SJCRH30 (cell line): ENCODE measurements at places on chromosomes 12 and 14.
A peak's percentile ranks its signal among the peaks of the same experiment; 100 is the strongest.

DNA sequence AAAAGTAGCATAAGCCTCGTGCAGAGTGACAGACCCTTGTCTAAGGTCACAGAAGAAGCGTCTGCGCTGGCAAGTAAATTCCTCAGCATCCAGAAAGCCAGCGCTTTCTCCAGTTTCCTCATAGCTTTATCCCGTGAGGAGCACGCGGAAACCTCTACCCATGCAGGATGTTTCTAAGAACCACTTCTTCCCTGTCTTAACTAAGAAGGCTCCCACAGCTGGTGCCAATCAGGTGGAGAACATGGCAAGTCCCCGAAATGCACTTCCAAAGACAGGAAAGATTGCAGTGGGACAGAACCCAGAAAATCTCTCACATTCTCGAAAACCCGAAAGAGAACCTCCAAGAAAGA lies 968 bp upstream of the ARID4A start:
- no peak for DNase-seq

- DNase-seq = no peak
Observed at GRCh38 chr12:25591144-25591543, 38.1 kb upstream of the LMNTD1 start.

DNA sequence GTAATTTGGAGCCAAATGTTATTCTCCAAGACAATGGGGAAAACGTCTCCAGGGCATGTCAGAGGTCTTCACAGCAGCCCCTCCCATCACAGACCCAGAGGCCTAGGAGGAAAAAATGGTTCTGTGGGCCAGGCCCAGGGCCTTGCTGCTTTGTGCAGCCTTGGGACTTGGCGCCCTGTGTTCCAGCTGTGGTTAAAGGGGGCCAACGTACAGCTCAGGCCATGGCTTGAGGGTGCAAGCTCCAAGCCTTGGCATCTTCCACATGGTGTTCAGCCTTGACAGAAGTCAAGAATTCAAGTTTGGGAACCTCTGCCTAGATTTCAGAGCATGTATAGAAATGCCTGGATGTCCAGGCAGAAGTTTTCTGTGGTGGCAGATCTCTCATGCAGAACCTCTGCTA lies 3.2 kb upstream of the CRY1 start:
- DNase-seq = no peak

DNA sequence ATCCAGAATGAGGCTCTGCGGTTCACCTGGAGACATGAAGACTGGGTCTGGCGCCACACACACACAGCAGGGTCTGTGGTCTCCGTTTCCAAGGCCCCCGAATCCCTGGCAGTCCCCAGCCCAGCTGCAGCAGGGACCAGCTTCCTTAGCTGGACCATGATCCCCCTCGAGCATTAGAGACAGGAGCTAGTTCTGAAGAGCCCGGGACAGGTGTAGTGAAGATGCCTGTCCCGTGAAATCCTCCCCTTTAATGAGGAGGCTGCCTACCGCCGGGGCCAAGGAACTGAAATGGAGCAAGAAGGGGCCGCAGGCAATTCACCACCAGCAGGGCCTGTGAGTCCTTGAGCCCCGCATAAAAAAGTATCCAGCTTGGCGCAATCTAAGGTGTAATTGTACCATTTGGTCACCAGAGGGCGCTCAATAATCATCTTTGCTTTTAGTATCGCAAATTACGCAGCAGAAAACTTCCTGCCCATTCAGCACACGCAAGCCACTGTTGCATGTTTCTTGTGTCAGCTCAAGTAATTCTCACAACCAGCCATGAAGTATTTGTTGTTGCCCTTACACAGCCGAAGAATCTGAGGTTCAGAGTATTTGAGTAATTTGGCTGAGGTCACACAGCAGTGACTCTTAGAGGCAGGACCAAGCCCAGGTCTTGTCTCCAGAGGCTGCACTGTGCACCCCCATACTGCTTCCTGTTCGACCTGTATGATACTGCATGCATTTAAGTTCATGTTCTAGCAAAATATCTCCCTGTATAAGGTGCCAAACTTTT lies 54.3 kb upstream of the PPP2R5C start:
- DNase-seq = peak; percentile 54

DNA sequence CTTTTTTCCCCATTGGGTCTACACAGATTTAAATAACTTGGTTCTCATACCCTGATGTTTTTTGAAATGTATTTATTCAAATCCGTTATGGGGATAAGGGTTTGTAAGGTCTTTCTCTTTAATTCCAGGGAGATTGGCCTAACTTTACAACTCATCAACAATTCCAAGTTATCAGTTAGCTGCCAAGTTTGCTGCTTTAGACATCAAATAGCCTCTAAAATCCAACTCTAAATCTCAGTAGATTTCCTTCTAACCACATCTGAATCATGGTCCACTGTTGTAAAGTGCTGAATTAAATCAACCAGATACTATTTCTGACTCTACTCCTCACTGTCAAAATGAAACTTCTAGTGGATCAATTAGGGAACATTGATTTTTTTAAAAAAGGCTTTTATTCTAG lies 364.1 kb upstream of the E2F7 start:
- DNase-seq = no peak

DNA sequence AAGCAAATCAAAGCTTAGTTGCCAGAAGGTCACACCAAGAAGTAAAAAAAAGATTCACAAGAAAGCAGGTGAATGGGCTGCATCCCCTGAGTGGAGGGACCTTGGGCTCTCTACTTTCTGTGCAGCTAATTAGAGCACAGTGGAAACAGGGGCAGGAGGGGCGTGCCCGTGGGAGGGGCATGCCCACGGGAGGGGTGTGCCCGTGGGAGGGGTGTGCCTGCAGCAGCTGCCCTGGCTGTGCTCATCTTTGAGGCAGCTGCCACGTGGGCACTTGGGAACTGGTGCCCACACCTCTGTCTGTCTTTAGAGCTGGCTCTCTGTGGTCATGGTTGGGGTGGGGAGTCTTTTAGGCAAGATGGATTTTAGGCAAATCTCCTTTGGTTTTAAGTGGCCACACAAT lies 60.0 kb downstream of the EML1 start:
- peak; percentile 48 for DNase-seq

DNA sequence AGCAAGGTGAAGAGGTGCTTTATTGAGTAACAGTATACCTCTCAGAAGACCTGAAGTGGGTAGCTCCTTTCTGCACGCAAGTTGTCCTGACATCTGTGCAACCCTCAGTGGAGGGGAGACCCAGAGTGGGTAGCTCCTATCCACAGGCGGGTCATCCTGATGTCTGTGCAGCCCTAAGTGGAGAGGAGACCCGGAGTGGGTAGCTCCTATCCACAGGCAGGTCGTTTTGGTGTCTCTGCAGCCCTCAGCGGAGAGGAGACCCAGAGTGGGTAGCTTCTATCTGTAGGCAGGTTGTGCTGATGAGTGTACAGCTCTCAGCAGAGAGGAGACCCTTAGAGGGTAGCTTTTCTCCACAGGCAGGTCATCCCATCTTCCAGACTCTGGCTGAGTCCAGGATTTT lies 45.1 kb upstream of the PRPF39 start:
- no peak for DNase-seq

GRCh38 chr14:53432378-53432802 lies 279.3 kb upstream of the DDHD1 start:
- DNase-seq = peak; percentile 58

DNA sequence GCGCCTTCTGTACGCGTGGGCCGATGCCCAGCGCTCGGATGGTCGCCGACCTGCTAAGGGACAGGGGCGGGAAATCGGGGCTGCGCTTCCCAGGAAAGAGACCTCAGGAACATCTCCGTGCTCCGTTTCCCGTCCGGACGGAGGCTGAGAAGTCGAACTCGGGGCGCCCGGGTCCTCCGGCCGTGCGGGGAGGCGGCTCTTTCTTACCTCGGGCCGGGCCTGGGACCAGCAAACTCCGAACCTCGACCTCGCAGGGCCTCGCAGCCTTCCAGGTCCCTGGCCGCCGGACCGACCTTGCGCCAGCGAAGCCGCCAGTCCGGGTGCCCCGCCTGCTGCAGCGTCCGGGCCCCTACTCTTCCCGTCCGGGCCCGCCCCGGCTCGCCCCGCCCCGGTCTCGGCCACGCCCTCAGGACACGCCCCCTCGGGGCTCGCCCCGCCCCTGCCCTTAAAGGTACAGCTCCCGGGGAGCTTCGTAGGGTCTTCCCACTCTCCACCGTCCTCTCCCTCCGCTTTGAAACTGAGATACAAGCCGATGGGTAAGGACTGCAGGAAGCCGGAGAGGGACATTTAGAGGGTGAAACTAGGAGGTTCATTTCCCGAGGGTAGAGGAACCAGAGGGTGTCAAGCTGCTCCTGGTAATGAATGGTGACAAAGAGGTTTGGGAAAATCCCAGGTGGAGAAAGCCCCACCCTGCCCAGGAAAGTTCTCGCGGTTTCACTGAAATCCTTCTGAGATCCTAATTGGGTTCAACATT lies at the start of gene SLC8B1:
TSS of gene SLC8B1 (minus strand) at position 324 of the 754 bp plus-strand sequence. CDS start 2,231 bp downstream, outside the sequence.
- peak; percentile 85 for DNase-seq

- no peak for DNase-seq
Observed at GRCh38 chr12:59452746-59453145, 143.1 kb upstream of the SLC16A7 start.

- DNase-seq = no peak
Observed at GRCh38 chr14:60616461-60616959, 32.8 kb downstream of the SIX1 start.

GRCh38 chr14:82689948-82690347 lies 1156.3 kb upstream of the SEL1L start:
- no peak for DNase-seq

GRCh38 chr12:123983822-123984485 lies 10.9 kb downstream of the ZNF664 start:
- peak; percentile 78 for DNase-seq

DNA sequence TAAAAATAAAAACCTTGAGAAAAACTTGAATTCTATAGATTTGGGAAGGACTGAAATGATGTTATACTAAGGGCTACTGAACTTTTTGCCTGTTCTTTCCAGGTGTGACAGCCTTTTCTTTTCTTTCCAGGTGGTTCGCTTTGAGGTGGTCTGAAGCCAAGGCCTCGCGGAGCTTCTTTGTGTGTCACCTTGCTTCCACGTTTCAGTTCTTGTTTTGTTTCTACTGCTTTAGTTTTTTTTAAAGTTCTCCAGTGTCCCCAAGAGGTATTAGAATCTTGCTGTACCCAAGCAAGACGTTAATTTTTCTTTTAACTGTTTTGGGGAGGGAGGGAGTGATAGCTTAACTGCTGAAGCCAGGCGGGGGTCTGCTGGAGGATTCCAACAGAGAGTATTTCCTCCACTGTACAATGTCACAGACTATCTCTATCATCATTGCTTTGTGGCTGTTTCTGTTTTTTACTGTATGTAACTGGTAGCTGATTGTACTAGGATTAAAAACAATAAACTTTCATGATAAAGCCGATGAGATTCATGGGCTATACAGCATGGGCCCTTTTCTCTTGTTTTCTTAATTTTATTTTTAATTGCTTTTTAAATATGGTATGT lies 40.2 kb downstream of the PROX2 start:
- no peak for DNase-seq

DNA sequence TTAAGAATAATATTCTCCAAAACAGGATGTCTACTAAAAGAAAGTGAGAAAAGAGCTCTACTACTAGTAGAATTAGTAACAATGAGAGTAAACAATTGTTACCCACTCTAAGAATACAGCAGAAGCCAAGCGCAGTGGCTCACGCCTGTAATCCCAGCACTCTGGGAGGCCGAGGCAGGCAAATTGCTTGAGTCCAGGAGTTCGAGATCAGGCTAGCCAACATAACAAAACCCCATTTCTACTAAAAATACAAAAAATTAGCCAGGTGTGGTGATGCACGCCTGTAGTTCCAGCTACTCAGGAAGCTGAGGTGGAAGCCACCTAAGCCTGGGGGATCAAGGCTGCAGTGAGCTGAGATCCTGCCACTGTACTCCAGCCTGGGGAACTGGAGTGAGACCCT lies 4.7 kb downstream of the DNAJC14 start:
- no peak for DNase-seq

- no peak for DNase-seq
Observed at GRCh38 chr12:15942475-15942874, 31.3 kb downstream of the DERA start.

- peak; percentile 71 for DNase-seq
Observed at GRCh38 chr12:50246873-50247612, 36.3 kb downstream of the LIMA1 start.

DNA sequence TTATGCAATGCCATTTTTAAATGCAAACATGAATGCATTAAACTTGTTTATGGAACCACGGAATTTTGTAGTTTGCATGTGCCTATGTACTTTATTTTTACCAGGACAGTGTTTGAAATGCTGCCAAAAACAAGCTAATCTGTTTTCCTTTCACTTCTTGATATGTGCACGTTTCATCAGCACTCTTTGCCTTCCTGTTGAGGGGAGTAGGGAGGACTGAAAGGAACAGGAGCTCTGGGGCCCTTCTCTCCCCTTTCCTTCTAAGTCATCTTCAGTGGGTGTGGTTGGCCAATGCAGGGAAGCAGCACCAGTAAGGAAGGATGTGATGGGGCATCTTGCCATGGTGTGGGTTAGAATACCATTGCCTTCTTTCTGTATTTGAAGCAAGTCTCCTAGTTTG lies 12.1 kb upstream of the PPP4R4 start:
- no peak for DNase-seq

- no peak for DNase-seq
Observed at GRCh38 chr14:91277546-91278382, 33.3 kb upstream of the GPR68 start.

DNA sequence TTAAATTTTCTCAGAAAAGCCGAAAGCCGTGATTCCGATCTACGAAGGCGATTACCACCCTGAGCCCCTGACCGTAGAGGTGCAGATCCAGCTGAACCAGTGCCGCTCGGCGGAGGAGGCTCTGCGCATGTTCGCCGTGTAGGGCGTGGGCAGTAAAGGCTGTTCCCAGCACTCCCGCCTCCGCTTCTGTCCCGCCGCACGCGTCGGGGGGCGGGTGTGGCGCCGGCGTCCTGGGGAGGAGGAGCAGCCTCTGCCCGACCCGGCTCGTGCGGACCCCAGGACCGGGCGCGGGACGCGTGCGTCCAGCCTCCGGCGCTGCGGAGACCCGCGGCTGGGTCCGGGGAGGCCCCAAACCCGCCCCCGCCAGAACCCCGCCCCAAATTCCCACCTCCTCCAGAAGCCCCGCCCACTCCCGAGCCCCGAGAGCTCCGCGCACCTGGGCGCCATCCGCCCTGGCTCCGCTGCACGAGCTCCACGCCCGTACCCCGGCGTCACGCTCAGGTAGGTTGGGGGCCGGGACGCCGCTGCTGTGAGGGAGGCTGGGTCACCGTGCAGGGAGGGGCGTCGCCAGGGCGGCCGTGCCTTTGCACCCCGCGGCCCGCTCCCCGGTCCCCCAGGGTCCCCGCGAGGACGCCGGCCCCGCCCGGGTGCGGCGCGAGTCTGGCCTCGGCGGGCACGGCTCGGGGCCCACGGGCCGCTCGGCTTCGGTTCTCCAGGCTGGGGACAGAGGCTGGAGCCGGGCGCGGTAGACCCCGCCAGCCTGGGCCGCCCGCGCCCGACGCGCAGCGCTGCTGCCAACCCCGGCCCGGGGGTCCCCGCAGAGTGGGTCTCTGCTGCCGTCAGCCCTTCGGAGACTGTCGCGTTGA lies at the start of gene B3GNT4:
TSS of gene B3GNT4 (plus strand) at position 409 of the 866 bp plus-strand sequence. CDS start 910 bp downstream, outside the sequence.
- peak; percentile 50 for DNase-seq

DNA sequence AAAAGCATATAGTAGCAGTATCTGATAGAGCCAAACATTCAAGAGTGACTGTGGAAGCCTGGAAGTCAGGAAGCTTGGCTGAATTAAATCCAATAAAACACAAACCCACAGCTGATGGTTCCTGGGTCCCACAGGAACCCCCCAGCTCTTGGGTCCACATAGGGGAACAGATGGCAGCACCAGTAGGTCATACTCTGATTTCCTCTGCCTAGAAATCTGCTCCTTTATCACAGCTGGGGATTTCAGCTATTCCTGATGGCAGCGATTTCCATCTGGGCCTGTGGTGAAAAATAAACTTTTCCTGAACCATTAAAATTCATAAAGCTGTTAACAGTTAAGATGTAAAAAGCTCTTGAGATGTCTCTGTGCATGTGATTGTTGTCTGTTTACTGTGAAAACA lies 202.0 kb upstream of the FRMD6 start:
- DNase-seq = no peak
